ENCODE measurements at places on chromosomes 3 and 15. TPM values are rescaled to one million over a fixed set of nuclear protein-coding genes. Genes with fewer than 3 reads are reported as not detected.

TMA7 gene
- 199 TPM for total RNA-seq

GRCh38 chr3:157414861-157415260 is 21.8 kb upstream of the PTX3 start:
- DNase-seq = no peak

DNA sequence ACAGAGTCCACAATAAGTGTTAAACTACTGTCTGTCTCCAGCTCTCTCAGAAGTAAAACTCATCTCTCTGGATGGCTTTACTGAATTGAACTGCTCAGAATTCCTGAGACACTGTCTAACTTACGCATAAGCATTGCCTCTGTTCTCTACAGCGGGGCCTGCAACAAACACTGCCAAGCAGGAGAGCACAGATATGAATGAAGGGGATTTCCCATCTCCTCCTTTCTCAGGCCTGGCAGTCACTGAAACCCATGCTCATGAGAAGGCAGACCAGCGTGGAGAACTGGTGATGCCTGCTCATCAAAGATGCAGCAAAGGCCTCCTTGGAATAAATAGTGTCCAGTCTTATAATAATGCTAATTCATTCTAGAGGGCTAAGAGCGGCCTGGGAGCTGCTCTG is 10.3 kb downstream of the RASGRP1 start:
- no peak for DNase-seq

- DNase-seq = no peak
Observed at GRCh38 chr3:47034868-47035489, 55.5 kb downstream of the NBEAL2 start.

DNA sequence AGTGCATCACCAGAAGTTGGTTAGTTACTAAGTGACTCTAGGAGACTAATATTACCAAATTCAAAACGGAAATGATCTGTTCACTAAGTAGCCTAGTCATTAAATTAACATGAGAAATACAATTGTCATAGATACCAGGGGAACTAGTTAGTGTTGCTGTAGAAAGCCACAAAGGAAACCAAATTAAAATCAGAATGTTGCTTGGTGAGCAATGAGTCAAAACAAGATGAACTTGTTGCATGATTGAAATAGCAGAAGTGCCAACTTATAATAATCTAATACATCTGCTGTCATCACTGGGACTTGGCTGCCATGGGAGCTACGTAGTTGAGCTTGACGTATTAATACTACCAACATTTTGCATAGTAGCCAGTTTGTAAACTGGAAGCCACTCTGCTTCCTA is 458.1 kb downstream of the DIPK2A start:
- DNase-seq = no peak

Measured in dorsolateral prefrontal cortex (tissue), 122 donors.